Fibroblast of villous mesenchyme (primary cell): ENCODE measurements at places on chromosomes 16 and 17. TPM values are rescaled to one million over a fixed set of nuclear protein-coding genes. Genes with fewer than 3 reads are reported as not detected.

- no peak for DNase-seq
Measured at GRCh38 chr17:77314601-77315000, 173.8 kb downstream of the SEC14L1 start.

STAC2 gene
- total RNA-seq = under 0.01 TPM in 1 of 2 replicates, not detected in the other

DNA sequence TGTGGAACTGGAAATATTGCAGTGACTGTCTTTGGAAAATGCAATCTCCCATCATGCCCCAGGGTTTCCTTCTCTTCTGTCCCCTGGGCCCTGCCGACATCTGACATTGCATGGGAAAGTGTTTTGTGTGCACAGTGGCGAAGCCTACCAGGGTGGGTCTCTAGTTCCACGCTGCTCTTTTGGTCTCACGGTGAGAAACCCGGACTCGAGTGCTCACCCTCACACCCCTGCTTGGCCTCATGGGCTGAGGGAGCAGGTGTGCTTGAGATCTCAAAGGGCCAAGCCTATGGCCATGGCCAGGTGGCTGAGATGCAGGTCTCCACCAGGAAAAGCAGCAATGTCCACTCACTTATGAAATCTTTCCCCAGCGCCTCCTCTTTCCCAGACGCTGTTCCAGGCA is 32.0 kb downstream of the SPNS3 start:
- no peak for DNase-seq

GRCh38 chr16:29148131-29148691 is 163.4 kb downstream of the LAT start:
- no peak for DNase-seq

CORO6 gene
- total RNA-seq = 5.6 and 7.4 TPM in 2 replicates

GRCh38 chr17:55605705-55606487 is 94.6 kb upstream of the SMIM36 start:
- DNase-seq = no peak
